ENCODE measurements at places on chromosomes 1 and 21.

- no peaks in the 10 kb centered on the region for H3K27me3 ChIP-seq
- no peak overlapping the region for H3K4me3 ChIP-seq
- H3K4me1 ChIP-seq, result peaks cover 4% of the 10 kb centered on the region
- peaks cover 5% of the 10 kb centered on the region for H3K36me3 ChIP-seq
Observed at GRCh38 chr1:5972198-5972520, 20.1 kb downstream of the NPHP4 start.

DNA sequence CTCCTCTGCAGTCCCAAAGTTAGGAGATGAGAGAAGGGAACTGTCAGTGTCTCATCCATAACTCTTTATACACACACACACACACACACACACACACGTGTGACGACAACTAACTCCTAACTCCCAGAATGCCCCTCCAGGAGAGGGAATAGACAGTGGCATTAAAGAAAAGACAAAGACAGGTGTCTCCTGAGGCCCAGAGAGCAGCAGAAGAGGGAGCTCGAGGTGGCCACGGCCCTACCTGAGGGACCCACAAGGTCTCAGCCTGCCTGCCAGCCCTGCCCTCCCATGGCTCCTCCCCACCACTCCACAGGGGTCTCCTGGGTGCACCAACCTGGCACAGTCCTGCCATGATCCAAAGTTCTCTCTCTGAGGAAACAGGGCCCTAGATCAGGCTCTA is 1.6 kb upstream of the PHLDA3 start:
- peaks cover 7% of the 10 kb centered on the region for H3K4me1 ChIP-seq
- DNase-seq, result no peak
- H3K27me3 ChIP-seq, result peaks cover 44% of the 10 kb centered on the region
- no peak overlapping the region for H3K4me3 ChIP-seq

DNA sequence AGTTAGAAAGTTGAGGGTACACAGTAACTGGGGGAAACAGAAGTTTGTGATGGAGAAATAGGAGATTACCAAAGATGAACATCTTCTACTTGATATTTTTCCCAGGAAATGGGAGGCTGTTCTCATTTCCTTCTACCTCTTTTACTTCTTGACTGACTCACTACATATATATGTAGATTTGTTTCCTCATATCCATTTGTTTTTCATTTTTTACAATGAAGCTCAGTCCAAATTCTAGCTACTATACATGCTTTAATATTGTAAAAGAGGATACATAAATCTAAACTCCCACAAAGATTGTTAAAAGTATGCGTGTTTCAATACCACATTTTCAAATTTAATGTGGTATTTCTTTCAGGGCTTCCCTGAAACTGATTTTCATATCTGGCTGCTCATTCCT is 366.6 kb upstream of the NCAM2 start:
- no peaks in the 10 kb centered on the region for H3K36me3 ChIP-seq
- DNase-seq, result no peak
- no peak overlapping the region for H3K27ac ChIP-seq
- no peaks in the 10 kb centered on the region for H3K27me3 ChIP-seq
- no peak overlapping the region for H3K4me3 ChIP-seq

DNA sequence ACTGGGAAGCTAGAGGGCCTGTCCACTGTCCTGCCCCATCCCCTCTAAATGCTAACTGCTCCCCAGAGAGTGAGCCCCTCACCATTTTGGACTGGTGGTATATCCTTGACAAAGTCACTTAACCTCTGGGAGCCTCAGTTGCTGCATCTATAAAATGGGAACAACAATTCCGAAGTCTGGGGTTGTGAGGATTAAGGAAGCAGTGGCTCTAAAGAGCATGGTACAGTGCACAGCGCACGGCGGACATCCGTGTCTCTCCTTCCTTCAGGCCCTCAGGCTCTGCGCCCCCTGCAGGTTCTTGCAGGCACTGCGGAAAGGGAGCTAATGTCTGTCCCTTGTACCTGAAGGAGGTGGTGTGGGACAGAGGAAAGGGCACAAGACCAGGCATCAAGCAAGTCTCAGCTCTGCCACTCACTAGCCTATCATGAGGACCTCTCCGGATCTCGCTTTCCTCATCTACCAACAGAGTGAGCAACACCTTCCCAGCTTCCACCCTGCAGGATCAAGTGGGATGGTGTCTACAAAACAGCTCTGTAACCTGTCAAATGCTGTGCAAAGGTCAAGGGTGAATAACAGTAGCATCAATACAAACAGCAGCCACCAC is 20.1 kb downstream of the ECE1 start:
- peaks cover 60% of the 10 kb centered on the region for H3K36me3 ChIP-seq
- peak; percentile 89 for DNase-seq
- no peak overlapping the region for H3K27ac ChIP-seq
- no peak overlapping the region for H3K4me3 ChIP-seq
- peaks cover 24% of the 10 kb centered on the region for H3K4me1 ChIP-seq

- no peak overlapping the region for H3K27ac ChIP-seq
- H3K4me1 ChIP-seq, result peaks cover 7% of the 10 kb centered on the region
- H3K4me3 ChIP-seq, result no peak overlapping the region
- peaks cover 23% of the 10 kb centered on the region for H3K27me3 ChIP-seq
- DNase-seq, result no peak
Observed at GRCh38 chr1:228737601-228738041, 2.3 kb downstream of the RHOU start.

DNA sequence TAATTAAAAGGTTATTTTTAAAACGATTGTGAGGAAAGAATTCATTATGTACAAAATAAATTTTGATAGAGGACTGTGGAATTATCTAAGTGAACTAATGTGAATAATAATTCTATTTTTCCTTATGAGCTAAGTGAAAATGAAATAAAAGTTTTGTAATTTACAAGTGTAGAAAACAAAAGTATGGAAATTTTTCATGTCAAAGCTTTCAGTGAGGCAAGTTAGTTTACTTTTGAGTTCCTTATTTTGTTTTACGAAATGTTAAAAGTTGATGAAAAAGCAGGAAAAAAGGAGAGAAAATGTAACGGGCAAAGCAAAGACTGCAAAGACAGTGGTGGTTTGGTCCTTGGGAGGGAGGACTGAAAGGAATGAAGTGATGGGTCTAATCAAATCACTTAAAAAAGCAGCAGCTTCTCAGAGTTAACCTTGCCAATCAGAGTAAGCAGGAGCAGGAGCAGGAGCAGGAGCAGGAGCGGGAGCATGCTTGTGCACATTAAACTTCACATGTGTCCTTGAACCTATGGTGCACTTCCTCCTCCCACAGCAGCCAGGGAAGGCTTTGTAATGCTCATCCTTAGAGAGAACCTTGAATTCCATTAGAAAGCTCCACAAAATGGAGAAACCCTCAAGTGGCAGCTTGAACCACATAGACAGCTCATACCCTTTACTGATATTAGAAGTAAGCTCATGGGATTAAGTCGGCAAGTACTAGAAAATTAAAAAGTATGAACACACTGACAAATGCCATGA is 133.4 kb downstream of the LHX4 start:
- H3K27me3 ChIP-seq, result no peaks in the 10 kb centered on the region
- peaks cover 14% of the 10 kb centered on the region for H3K36me3 ChIP-seq

GRCh38 chr1:9250411-9251381 is 16.1 kb downstream of the H6PD start:
- H3K27me3 ChIP-seq, result no peaks in the 10 kb centered on the region
- no peak overlapping the region for H3K27ac ChIP-seq
- H3K4me3 ChIP-seq, result no peak overlapping the region
- H3K4me1 ChIP-seq, result peaks cover 2% of the 10 kb centered on the region
- H3K36me3 ChIP-seq, result peaks cover 2% of the 10 kb centered on the region

GRCh38 chr1:196317535-196318522 is 290.4 kb downstream of the KCNT2 start:
- H3K27ac ChIP-seq, result no peak overlapping the region
- no peaks in the 10 kb centered on the region for H3K27me3 ChIP-seq
- no peak overlapping the region for H3K4me3 ChIP-seq
- DNase-seq, result no peak
- H3K4me1 ChIP-seq, result no peaks in the 10 kb centered on the region
- H3K36me3 ChIP-seq, result no peaks in the 10 kb centered on the region
